Dermis blood vessel endothelial cell (primary cell): ENCODE measurements at places on chromosomes 12 and 14. TPM values are rescaled to one million over a fixed set of nuclear protein-coding genes. Genes with fewer than 3 reads are reported as not detected.

The PDZRN4 gene
- total RNA-seq, result not detected in 2 replicates

The CLEC4C gene
- not detected in 2 replicates for total RNA-seq

The CCDC38 gene
- not detected in 2 replicates for total RNA-seq

The ZNF891 gene
- 0.93 and 1.0 TPM in 2 replicates for total RNA-seq

The EFS gene
- 0.17 TPM in 1 of 2 replicates, not detected in the other for total RNA-seq

The ADAM21 gene
- total RNA-seq, result 0.17 and 0.33 TPM in 2 replicates

The RAPGEF3 gene
- total RNA-seq, result 52.0 and 106 TPM in 2 replicates

The ITGA7 gene
- 0.42 and 0.68 TPM in 2 replicates for total RNA-seq

The PTGDR gene
- total RNA-seq, result not detected in 2 replicates

The TAS2R7 gene
- total RNA-seq, result not detected in 2 replicates

The PIWIL1 gene
- total RNA-seq, result not detected in 2 replicates

GRCh38 chr12:40561395-40561966 is 130.8 kb upstream of the CNTN1 start:
- DNase-seq, result no peak

GRCh38 chr12:128914908-128915563 is 61.8 kb downstream of the GLT1D1 start:
- no peak for DNase-seq

GRCh38 chr12:104649921-104650320 is 193.2 kb downstream of the CHST11 start:
- DNase-seq, result no peak

GRCh38 chr14:73686901-73687300 is 27.3 kb downstream of the PNMA1 start:
- no peak for DNase-seq

- DNase-seq, result no peak
Measured at GRCh38 chr12:62166525-62166924, 93.7 kb upstream of the USP15 start.

DNA sequence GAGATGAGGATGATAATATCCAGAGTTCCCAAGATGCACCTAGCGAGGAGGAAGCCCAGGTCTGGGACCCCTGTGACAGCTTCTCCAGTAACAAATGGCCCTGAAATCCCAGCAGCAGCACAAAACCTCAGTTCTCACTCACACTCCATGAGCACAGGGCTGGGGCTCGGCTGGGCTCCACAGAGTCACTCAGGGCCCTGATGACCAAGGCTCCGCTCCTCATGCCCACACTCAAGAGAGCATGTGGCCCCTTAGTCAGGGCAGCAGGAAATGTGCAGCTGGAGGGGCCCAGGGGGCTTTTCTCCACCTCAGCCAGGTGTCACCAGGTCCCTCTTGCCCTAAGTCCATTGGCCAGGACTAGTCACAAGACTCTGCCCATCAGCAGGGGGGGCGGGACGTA is 242.7 kb upstream of the SFSWAP start:
- no peak for DNase-seq

GRCh38 chr14:95408731-95409476 is 89.2 kb upstream of the CLMN start:
- no peak for DNase-seq

GRCh38 chr14:88516861-88517357 is 37.9 kb downstream of the PTPN21 start:
- no peak for DNase-seq

DNA sequence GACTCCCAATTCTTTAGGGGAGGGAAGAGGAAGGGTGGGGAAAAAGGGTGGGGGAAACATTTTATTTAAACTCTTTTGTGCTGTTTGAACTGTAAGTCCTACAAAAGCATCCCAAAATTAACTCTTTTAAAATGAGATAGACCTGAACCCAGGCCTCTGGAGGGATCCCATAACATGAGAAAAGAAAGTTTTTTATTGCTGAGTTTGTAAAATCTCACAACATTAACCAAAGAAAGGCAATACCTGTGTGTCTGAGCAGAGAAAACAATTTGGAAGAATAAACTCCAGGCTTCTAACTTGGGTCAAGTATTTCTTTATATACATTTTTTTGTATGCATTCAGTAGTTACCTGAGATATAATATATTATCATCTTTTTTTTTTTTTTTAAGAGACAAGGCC is 107.1 kb downstream of the KSR2 start:
- no peak for DNase-seq

- no peak for DNase-seq
Measured at GRCh38 chr12:129847063-129847462, 56.8 kb downstream of the TMEM132D start.

GRCh38 chr12:24584032-24584675 is 364.7 kb downstream of the BCAT1 start:
- no peak for DNase-seq

GRCh38 chr14:49962621-49963020 is 69.7 kb downstream of the ARF6 start:
- no peak for DNase-seq

- DNase-seq, result peak; percentile 61
Measured at GRCh38 chr14:29016050-29016900, 249.7 kb downstream of the FOXG1 start.

- peak; percentile 15 for DNase-seq
Measured at GRCh38 chr14:64880221-64881121, 764 bp upstream of the SPTB start.

GRCh38 chr12:117970334-117970733 is 1.5 kb upstream of the KSR2 start:
- no peak for DNase-seq

DNA sequence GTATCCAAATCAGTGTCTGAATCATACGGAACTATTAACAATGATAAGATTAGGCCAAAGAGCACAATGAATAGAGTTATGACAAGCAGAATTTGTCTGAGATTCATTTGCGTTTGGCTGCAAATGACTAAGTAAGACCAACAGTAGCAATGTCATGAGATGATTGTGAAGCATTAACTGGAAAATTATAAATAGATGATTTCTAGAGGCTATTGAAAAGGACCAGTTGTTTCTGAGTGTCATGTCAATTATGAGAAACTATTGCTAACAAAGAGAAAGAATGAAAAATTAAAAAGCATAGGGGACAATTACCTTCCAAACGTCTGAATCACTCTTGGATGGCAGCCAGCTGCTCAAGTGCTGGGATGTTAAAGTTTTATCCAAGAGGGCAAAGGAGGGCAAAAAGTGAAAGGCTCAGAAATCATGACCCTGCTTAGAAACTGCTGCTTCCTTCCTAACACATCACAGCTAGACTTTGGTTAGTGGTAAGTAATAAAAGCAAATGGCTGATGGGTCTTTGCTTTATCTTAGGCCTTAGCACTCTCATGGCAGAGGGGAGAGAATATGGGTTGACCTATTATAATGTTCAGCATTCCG is 89.0 kb downstream of the AKAP6 start:
- DNase-seq, result peak; percentile 87

DNA sequence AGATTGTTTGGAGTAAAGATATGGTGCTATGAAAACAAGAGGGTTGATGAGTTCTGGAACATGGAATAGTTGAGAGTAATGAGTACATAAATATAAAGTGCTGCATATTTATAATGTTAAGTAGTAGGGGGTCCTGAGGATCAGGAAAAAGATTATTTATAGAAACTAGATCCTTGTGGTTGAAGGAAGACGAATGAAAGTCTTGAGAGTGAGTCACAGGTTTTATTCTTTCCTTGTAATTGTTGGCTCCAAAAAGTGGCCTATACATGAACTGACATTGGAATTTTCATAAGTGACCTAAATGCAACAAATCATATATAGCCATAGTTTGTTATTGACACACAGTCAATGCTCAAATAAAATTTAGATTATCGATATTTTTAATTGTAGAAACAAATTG is 440.4 kb upstream of the PRICKLE1 start:
- DNase-seq, result peak; percentile 8

DNA sequence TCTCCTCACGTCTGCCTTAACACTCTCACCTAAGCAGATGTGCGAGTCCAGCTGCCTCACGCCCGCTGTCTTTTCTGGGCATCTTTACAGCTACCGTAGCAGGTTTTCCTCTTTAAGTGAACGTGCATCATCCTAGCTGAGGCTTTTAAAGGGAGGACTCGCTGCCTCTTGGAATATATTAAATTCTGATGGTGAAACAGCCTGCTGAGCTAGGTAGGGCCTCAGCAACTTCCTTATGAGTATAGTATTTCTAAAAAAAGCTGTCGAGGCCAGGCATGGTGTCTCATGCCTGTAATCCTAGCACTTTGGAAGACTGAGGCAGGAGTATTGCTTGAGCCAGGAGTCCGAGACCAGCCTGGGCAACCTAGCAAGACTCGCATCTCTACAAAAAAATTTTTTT is 32.2 kb downstream of the TESC start:
- DNase-seq, result no peak

DNA sequence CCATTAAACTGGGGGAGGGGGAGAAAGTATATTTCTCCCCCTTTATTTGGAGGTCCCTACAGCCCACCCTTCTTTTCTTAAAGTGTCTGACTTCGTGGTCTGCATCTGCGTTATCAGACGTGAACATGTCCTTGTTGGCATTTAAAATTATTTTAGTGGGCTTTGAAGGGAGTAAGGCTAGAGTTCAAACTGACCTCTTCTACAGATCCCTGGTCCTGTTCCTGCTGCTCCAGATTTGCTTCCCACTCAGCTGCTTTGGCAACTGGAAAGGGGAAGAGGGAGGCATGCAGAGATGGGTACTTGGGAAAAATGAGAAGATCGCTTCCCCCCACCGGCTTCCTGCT is 611 bp upstream of the SIX6 start:
- DNase-seq, result no peak

DNA sequence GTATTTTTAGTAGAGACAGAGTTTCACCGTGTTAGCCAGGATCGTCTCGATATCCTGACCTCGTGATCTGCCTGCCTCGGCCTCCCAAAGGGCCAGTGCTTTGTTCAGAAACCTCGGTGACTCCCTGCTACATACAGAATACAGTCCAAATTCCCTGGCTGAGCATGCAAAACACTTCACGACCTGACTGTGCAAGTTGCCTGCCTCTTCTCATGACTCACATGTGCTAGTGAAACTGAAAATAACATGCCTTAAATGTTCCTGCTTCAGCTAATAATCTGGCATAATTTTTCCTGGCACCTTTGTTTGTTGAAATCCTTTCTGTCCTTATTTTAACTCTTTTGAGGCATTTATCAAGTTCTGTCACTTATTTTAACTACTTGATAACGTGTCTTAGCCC is 8.2 kb downstream of the DMAC2L start:
- DNase-seq, result peak; percentile 16
